IPS-NIHi11 (cell line): ENCODE measurements at places on chromosomes 16 and 17.

GRCh38 chr16:11240636-11241473 lies 15.1 kb downstream of the SOCS1 start:
- no peak for DNase-seq

GRCh38 chr17:4186357-4186881 lies 43.4 kb downstream of the CYB5D2 start:
- no peak for DNase-seq

GRCh38 chr17:40810494-40810893 lies 10.7 kb upstream of the KRT28 start:
- no peak for DNase-seq

DNA sequence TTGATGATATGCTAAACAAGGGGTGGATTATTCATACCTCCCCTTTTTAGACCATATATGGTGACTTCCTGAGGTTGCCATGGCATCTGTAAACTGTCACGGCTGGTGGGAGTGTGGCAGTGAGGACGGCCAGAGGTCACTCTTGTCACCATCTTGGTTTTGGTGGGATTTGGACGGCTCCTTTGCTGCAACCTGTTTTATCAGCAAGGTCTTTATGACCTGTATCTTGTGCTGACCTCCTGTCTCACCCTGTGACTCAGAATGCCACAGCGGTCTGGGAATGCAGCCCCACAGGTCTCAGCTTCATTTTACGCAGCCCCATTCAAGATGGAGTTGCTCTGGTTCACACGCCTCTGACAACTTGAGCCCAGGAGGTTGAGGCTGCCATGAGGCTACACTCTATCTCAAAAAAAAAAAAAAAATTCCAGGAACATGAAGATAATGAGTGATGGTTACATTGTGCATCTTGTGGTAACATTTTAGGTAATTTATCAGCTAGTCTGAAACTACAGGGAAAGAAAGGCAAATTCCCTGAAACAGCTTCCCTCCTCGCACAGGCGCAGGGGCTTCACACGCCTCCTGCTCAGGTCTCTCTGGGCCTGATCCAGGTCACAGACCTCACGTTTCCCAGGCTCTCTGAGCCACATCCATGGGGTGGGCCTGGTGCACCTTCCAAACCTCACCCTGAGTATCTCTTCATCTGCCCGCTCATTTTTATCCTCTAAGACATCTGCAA lies 15.3 kb upstream of the UBE2I start:
- DNase-seq: no peak

- DNase-seq: no peak
Measured at GRCh38 chr16:10578474-10579316, 1.7 kb downstream of the EMP2 start.

GRCh38 chr17:79008666-79009387 lies 737 bp downstream of the CANT1 start:
- no peak for DNase-seq

DNA sequence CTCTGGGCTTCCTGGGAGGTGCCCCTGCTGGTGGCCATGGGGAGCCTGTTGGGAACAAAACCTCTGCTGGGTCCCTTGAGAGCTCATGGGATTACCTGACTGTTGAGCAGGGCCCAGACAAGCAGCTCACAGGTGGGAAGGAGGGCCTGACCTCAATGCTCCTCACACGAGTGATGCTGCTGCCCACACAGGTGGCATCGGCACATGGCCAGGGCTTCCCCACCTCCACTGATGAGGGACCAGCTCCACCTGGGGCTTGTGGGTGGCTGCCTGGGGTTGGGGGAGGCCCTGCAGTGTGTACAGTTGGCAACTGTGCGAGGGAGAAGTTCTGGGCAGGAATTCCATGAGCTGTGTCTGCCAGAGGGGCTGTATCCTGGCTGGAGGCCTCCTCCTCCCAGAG lies 87.8 kb upstream of the NLRP1 start:
- DNase-seq: no peak
